ENCODE measurements at places on chromosomes 4 and X.

DNA sequence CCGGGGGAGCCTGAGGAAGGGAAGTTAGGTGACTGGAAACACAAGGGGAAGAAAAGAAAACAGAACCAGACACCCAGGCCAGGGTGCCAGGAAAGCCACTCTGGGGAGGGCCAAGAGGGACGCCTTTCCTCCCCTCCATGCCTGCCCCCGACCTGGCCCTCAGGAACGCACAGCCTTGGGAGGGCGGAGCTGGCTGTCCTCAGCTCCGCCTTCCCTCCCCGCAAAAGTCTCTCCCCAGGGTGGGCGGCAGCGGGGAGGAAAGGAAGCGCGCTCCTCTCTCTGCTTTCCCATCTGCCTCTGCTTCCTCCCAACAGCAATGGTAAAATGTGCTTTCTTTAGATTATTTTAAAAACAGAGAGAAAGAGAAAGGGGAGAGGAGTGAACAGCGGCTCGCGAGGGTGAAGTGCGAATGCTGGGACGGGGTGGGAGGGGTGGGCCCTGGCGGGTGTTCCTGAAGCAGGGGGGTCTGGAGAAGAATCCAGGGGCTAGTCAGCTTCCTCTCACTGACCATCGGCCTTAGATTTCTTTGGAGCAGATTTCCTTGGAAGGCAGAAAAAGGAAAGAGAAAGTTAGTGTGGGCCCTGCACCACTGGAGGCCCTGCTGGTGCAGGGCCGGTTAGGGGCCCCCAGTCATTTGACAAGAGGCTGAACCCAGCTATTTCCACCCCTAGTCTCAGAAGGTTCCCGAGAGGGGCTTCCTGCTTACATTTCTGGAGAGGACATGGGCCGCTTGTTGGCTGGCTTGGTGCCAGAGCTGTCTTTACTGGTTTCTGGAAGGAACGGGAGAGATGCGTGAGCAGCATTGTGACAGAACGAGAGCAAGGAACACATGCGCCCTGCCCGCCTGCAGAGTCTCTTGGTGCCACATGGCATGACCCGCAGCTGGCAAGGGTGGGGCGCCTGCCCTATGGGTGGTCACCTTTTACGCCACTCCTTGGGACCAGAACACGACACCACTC is 4.7 kb upstream of the RENBP start:
- no peak for DNase-seq

GRCh38 chrX:122940199-122940598 is 243.9 kb upstream of the GRIA3 start:
- no peak for DNase-seq

- DNase-seq: no peak
These were observed 311.3 kb upstream of the HS3ST1 start for GRCh38 chr4:11739992-11740391.

DNA sequence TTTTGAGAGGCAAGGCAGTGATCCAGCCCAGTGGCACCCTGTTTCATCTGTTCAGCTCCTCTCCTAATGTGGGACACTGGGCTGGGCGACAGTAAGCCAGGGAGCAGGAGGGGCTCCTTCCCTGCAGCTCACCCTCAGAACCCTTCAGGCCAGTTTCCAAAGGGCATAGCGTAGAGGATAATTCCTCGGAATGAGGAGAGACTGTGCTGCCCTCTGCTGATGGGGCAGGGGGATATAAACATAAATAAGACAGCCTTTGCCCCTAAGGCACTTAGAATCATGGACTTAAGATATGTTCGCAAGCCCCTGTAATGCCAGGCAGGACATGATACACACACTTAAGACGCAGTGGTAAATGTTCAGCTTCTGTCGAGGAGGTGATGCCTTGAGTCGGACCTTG is 27.9 kb upstream of the ZNF185 start:
- DNase-seq: no peak

DNA sequence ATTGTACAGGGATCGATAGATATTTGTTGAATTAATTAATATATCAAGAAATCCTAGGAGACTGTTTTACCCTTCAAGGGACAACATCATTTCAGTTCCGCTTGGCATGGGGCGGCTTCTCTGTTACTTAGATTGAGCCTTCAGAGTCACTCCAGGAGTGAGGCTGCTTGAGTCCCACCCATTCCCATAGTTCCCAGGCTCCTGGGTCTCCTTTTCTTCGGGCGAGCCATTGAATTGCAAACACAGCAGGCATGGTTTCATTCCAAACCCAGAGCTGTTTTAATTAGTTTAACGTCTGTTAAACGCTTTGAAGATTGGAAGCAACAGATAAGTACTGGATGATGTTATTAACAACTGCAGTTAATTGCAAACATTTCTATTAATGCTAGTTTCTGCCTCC is 571 bp upstream of the EDA start:
- DNase-seq: no peak

GRCh38 chr4:118999919-119000318 is 111.3 kb downstream of the SYNPO2 start:
- DNase-seq: no peak

DNA sequence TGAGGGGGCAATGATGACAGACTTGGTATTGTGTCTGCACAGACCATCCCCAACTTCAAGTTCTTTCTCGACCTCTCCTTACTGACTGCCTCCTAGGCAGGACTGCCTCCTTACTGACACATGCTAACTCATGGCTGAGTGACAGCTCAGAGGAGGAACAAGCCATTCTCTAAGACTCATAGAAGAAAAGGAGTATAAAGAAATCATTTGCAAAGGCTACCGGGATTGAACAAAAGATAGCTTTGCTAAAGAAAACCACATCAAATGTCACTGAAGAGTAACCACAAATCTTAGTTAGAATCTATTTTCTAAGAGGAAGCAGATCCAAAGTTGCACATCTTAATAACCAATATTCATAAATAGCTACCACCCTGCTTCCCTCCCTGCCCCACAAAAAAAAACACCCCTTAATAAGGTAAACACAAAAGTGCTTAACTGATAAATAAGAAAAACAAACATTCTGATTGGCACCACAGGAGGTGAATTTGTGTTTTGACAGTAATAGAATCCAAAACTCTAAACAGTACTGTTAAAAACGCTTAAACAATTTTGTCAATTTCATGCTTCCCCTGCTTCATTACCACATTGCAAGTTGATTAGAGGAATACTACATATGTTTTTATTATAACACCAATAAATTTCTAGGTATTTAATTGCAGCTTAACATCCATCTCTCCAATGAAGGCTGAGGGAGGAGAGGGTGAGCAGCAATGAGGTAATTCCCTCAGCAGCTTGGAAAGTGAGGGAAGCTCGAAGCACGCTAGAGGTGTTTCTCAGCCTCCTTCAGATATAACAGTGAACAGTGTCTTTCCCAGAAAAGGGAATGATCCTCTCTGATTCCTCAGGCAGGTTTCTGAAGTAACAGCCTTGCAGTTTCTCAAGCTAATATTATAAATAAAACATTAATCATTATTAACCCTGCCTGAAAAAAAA is 160.0 kb downstream of the HNRNPD start:
- no peak for DNase-seq

DNA sequence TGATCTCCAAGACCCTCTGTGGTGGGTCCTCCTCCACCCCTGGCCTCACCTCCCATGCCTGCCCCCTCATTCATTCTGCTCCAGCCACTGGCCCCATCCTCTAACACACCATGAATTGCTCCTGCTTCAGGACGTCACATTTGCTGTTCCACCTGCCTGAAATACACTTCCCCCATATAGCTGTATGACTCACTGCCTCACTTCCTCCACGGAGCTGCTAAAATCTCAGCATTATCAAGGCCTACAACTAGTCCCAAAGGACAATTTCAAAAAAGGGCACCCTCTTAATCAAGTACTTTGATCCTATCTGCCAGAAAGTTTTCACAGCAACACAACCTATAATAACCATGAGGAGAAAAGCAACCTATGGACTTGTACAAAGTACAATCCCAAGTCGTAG is 43.6 kb upstream of the PHOX2B start:
- no peak for DNase-seq

DNA sequence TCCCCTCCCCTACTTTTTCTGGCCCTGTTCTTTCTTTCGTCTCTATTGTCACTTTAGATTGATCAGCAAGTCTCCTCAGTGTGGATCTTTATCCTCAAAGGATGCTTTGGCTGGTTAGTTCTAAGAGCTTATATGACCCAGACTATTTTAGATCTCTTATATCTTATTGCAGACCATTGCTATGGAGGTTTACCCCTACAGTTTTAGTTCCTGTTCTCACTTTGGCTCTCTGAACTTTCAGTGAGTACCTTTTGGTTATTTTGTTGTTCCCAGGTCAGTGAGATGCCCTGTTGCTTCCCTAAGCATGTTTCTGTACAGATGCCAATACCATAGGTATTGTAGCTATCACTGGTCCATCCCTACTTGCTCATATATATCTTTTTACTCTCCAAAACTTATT is 24.0 kb upstream of the MED14 start:
- DNase-seq: no peak

- no peak for DNase-seq
These were observed 26.1 kb upstream of the TBC1D1 start for GRCh38 chr4:37864786-37865185.

DNA sequence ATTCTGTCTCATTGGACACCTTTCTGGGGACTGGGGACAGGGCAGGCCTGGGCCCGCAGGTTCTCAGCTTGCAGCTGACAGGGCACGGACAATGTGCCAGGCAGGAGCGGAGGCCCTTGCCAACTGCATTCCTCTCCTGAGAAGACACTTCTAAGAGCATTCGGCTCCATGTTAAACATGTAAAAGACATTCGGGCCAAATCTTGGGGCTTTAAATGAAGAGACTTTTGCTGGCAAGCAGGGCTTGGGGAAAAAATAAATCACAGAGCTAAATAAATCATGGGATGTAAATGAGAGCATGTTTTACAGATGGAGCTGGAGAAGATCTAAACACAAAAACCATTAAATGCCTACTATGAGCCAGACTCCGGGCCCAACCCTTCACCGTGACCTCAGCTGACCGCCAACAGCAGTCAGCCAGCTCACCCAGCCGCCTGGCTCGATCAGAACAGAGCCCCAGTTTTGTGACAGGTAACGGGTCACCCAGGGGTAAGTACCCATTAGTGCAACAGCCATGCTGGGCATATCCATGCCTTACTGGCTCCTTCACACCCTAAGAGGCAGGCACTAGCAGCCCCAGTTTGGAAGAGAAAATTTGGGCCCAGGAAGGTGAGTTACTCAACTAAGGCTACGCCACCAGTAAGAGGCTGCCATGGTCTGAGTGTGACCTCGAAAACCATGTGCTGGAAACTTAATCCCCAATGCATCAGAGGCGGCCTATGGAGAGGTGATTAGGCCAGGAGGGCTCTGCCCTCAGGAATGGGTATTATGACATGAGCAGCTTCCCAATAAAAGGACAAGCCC is 14.7 kb downstream of the WDR1 start:
- DNase-seq: no peak

DNA sequence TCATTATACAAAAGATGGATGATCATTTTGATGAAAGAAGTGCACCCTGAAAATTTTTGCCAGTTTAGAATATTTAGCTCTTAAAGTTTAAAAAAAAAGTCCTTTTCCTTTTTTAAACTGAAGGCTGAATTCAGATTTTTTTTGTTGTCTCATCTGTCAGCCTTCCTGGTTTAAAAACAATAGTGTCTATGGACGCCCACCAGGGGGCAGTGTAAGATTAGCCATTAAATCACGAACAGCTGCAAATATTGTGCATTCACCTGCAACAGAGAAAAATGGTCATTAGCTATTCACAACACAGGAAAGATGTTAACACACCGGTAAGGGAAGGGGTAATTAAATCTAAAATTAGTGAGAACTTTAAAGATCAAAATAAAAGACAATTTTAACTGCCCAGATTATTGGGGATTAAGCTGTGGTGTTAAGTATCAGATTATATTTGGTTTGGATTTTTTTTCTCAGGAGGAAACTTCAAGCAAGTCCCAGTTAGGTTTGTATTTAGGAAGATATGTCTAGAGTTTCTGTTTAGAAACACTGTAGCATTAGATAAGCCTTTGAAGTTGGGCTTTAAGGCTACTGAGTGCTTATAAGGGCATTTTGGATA is 4.4 kb upstream of the CXorf38 start:
- peak; percentile 67 for DNase-seq

DNA sequence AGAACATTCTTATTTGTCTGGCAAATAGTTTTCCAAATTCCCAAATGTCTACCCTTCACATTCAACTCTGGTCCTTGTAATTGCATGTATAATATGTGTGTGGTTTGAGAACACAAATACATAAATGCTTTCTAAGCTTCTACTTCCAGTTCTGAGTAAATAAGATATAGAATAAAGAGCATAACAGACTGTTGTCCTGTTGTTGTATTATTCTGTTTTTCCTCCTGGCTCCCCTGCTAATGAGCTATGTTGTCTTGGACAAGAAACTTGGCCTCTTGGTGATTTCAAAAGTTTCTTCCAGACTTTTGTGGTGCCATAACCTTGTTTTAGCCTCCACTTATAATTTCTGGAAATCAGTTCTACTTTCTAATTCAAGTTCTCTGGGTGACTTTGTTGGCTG is 75.3 kb upstream of the USP38 start:
- no peak for DNase-seq

- DNase-seq: no peak
These were observed 9.8 kb upstream of the SLC7A11 start for GRCh38 chr4:138251938-138252337.

GRCh38 chrX:44871931-44872820 is 812 bp upstream of the KDM6A start:
- DNase-seq: no peak

DNA sequence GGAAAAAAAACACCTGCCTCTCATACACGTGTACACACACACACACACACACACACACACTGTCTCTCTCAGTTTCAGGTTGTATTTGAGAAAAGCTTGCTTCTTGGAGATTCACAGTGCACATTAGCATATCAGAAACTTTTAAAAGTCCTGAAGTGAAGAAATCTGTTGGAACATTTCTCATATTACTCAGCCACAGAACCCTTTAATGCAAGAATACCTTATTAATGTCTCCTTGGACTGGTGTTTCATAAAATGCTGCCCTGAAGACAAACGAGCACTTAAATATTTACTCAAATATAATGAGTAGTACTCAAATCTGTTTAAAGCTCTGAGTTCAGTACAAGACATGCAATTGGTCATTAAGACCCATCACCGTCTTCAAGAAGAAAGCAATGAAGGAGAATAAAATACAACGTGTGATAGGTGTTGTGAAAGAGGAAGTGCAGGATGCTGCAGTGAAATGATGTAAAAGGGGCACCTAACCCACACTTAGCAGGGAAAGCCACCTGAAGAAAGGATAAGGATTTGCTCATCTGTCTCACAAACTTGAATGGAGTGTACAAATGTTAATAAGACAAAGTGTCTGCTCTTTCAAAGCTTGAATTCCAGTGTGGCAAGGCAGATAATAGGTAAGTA is 57.0 kb downstream of the DCLK2 start:
- no peak for DNase-seq

DNA sequence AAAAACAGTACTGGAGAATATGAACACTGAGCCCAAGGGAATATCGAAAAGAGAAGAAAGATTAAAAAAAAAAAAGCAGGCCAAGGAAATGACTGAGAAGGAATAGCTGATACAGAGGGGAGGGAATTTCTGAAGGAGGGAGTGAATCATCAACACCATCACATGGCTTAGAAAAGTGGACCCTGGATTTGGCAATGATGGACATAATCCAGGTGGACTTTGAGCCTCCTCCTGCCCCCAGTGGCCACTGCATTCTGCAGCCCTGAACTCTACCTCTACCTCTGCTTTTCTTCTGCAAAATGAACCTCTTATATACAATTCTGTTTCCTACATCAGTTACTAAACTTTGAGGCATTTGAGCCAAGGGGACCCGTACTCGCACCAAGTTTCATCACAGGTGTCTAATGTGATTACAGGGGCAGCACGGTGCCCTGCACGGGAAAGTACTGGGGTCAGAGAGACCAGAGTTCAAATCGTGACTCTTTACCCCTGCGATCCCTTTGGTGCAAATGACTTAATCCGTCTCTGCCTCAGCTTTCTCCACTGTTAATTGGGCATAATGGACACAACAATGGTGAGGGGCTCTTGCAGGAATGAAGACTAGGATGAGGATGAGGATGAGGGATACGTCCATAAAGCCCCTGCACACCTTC is 1.1 kb downstream of the OCIAD2 start:
- no peak for DNase-seq
